Muscle of arm (tissue), 14 donors: ENCODE measurements at places on chromosomes 5 and 9.

DNA sequence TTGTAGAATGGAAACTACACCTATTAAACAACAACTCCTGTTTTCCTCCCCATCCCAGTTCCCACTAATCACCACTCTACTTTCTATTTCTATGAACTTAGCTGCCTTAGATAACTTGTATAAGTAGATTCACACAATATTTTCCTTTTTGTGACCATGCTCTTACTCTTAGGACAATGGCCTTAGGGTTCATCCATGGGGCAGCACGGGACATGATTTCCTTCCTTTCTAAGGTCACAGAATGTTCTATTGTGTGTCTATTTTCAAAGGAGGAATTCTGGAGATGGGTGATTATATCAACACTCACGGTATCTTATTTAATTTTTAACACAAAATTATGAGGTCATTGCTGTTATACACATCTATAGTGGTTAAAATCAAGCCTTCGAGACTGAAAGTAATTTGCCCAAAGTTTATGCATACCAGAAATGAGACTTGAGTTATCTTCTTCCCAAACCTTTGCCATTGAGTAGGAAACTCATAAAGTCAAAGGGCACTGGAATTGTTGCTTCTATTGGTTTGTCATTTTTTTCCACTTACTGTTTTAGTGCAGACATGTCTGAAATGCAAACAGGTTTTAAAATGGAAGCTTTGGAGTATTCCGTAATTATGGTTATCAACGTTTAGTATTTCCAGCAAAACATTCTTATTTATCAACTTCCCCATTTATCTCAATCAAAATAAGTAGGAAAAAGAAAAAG, 23.6 kb downstream of the CTSL start:
- DNase-seq, result no peak

- peak; percentile 71 for DNase-seq
Observed at GRCh38 chr9:71285191-71285656, 163.8 kb upstream of the TRPM3 start.

DNA sequence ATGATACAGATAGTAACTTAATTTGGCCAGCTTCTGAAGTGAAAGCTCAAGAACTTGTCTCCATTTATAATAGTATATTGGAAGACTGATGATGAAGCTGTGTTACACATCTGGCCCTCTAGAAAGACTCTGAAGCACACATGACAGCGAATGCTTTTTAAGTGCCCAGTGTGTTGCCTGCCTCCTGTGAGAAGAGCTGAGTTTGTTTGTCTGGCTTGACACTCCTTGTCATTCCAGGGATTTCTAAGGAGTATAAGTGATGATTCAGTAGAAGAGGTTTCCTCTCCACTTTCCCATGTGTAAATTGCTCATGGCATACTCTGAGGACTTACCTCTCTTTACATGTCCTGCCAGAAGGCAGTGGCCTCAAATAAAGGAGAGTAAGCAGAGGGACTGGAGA, 30.4 kb upstream of the LRRTM2 start:
- DNase-seq, result no peak

DNA sequence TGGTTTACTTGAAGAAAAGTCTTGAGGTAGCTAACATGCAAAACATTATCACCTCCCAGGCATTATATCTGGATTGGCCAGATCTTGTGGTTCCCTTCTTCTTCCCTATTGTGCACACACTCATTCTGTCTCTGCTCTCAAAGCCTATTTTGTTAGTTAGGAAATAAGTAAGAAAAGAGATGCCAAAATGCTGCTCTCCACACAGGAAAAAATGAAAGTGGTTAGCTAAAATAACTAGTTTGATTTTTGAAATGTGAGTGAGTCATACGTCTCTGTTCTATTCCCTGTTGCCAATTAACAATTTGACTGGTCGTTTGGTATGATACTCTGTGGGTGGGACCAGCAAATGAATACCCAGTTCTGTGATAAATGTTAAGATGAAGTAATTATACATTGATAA, 28.1 kb downstream of the LMNB1 start:
- no peak for DNase-seq

DNA sequence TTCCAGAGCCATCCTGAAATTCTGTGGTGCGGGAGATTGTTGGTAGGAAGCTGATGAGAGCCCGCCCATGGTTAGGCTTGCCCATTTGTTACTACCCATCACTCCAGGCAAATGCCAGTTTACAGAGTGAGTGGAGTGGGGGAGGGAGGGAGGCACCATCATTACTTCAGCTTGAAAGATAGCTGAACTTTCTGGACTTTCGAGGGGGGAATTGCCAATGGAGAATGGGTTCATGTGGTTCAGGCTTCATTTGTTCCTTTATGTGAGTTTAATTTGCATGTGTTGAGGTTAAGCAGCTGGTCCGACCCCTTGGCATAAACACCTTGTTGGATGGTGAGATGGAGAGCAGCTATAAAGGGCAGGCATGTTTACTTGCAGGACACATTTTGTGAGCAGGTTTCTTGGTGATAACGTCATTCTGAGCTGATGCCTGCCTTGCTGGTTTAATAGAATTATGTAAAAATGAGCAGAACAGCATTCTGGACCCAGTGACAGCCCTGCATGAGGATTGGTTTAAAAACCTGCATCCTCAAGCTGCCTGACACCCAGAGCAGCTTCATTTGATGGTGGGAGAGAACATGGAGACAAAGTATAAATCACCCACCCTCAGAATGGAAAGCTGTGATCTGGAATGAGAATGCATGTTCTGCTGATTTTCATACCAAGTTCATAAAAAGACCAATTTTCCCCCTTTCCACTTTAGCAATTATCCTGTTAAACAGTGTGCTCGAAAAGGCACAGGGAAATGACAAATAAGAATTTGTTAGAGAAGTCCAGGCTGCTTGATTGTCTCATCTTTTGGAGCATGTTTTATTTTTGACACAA, 106.3 kb downstream of the TRIO start:
- no peak for DNase-seq

GRCh38 chr5:133406977-133407632, 205.2 kb downstream of the FSTL4 start:
- DNase-seq, result no peak

DNA sequence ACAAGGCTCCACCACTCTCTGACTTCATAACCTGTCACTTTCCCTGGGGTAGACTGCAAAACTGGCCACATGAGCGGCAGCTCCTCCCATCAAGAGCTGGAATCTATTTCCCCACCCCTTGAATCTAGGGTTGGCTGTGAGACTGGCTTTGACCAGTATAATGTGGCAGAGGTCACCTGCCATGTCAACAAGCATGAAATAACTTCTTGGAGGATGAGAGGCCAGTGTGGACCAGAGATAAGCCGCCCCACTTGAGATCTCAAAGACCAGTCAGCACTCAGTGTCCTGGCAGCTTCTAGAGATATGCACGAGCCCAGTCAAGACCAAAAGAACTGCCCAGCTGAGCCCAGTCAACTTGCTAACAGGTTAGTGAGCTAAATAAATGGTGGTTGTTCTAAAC, 59.0 kb downstream of the MARCHF11 start:
- DNase-seq, result no peak

DNA sequence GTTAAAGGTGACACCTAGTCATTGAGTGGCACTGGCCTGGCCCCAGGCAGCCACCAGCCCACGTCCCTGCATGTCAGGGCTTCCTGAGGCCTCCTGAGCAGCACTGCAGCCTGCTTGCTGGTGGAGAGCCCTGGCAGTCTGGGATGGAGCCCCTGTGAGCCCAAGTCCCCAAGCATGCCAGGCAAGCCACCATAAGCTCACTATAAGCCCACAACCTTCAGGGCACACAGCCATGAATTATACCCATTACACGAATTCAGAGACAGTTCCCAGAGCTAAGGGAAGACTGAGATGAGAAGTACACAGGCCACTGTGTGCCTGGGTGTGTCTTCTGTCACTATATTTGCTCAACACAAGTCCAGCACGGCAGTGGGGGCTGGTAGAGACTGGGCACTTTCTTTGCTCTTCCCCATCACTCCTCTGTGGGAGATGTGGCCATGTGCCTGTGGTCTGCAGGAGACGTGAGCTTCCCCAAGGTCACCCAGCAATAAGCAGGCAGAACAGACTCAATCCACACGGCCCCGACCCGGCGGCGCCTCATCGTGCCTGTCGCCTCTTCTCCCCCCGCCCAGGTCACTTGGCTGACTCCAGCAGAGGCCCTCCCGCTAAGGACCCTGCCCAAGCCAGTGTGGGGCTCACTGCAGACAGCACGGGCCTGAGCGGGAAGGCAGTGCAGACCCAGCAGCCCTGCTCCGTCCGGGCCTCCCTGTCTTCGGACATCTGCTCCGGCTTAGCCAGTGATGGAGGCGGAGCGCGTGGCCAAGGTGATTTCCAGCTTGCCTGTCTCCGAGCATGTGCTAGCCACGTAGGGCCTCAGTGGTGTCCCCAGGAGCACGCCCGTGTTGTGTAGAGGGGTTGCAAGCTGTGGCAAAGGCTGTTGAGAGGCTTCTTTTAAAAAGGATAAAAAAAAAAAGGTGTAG, 114.8 kb downstream of the WNK2 start:
- no peak for DNase-seq
